ENCODE measurements at places on chromosomes 6 and 20.
A peak's percentile ranks its signal among the peaks of the same experiment; 100 is the strongest.

- DNase-seq, result no peak
Measured at GRCh38 chr6:20564269-20564668, 30.0 kb downstream of the CDKAL1 start.

- no peak for DNase-seq
Measured at GRCh38 chr6:46526607-46527006, 35.4 kb upstream of the RCAN2 start.

GRCh38 chr20:62266340-62266739, 28.0 kb downstream of the OSBPL2 start:
- DNase-seq, result no peak

DNA sequence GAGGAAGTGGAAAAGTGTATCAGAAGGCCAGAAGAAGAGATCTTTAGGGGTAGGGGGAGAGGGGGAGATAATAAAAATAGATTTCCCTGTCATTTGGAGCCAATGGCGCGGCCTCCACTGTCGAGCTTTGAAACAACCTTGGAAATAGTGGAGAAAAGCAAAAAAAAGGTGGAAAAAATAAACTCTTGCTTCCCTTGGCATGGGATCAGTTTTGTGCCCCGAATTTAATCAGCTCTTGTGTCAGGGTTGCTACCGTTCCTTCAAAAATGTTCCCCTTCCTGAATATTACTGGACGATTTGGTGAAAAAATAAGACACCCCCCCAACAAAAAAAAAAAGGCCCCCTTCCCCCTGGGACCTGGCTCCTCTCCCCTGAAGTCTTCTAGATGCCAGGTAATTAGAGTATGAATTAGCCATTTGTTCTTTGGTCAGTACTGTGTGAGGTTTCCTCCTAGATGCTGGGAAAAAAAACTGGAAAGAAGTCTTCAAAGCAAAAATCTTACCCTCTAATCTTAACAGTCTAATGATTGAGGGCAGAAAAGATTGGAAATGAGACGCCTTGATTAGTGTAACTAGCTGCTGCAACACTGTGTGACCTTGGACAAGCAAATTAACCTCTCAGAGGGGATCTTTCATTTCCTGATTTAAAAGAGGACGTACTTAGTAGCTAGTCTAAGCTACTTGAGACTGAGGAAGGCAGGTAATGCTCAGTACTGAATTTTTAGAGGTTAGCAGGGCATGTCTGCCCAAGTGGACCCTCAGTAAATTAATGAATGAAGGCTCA, 872 bp upstream of the RBM39 start:
- peak; percentile 39 for DNase-seq

- no peak for DNase-seq
Measured at GRCh38 chr6:50816115-50816675, 2.5 kb upstream of the TFAP2B start.

- DNase-seq, result no peak
Measured at GRCh38 chr6:150567380-150567779, 32.3 kb upstream of the PLEKHG1 start.

Measured in SIG-M5 (cell line).